Activated gamma-delta T cell treated with anti-CD3 and anti-CD28 coated beads, Interleukin-2, amount 50 U/mL, for 16 hours (primary cell): ENCODE measurements at places on chromosomes 16 and 17.
A peak's percentile ranks its signal among the peaks of the same experiment; 100 is the strongest.

GRCh38 chr16:68920349-68920748, 77.0 kb downstream of the TANGO6 start:
- DNase-seq, result no peak

DNA sequence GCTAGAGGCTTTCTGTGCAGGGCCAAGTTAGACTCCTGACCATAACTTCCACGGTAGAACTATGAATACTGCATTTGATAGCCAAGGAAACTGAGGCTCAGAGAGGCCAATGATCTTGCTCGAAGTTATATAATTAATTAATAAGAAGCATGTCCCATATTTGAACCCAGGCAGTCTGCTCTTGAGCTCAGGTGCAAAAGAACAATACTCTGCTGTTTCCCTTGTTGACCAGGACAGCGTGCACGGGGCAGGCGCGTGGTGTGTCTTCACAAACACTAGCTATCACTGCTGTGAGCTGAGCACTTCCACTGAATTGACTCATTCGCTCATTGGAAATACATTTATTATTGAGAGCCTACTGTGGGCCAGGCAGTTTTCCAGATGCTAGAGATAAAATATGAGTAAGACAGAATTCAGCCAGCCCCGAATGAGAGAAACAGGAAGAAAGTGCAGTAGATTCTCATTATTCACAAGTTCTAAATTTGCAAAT, 1.6 kb downstream of the CHD9 start:
- DNase-seq, result no peak

GRCh38 chr16:73753931-73754330, 542.7 kb upstream of the PSMD7 start:
- DNase-seq, result no peak

- DNase-seq, result no peak
Observed at GRCh38 chr16:15775663-15776304, 81.0 kb downstream of the MYH11 start.

DNA sequence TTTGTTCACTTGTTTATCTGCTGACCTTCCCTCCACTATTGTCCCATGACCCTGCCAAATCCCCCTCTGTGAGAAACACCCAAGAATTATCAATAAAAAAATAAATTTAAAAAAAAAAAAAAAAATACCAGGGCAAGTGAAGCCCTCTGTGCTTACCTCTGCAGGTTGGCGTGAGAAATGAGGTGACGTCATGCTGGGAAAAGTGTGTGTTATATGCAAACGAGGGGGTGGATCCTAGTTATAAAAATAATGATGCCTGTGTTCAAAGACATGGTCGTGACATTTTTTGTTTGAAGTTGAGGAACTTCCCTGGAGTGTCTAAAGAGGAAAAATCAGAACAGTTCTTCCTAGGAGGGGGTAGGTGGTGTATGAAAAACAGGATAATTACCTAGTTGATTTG, 20.2 kb downstream of the TMC7 start:
- DNase-seq, result no peak

DNA sequence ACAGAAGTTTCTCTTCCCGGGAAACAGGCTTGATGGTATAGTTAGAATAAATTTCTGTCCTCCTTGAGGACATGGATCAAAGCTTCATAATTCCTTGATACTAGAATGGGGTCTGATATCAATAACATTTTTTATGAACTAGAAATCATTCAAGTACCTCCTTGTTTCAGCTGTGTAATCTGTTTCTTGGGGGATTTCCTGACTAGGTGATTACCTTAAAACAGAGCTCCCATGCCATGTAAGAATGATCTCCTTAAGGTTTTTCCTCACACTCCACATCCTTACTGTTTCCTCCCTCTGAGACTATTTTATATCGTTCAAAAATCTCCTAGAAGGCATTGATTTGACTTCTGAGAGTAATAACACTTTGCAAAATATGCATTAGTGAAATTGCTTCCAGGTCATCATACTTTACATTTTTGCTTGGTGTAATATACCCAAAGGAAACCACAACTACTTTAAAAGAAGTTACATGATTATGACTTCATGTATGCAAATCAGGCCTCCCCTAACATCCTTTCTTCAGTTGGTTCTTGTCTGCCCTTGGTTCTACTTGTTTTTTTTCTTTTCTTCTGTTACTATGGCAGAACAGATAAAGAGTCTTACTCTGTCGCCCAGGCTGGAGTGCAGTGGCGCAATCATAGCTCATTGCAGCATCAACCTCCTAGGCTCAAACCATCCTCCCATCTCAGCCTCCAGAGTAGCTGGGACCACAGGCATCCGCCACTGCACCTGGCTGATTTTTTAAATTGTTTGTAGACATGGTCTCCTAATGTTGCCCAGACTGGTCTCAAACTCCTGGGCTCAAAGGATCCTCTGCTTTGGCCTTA, 388.8 kb downstream of the ZFHX3 start:
- no peak for DNase-seq

GRCh38 chr17:76398523-76399174, 14.2 kb downstream of the SPHK1 start:
- DNase-seq, result no peak

DNA sequence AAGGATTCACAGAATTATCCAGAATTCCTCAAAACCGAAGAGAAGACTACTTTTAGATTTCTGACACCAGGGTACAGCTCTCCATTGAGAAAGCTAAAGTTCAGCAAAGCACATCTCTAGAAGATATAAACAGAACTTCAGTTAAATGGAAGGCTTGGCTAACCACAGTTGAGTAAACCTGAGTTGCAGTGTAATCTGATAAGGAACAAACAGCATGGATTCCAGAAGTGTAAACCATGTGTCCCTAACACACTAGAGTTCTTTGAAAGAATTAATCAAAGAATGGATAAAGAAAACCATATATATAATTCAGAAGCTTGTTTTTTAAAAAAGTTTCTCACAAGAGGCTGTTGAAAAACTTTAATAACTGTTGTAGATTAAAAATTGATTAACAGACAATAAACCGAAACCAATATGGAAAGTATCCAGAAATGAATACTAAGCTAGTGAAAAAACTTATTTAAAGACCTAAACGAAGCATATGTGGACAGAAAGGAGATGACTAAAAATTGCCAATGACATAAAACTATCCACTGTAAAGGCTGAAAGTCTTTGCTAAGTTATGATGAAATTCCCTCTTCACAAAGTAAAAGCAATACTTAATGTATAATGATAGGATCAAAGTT, 4.3 kb downstream of the RNF43 start:
- no peak for DNase-seq

- no peak for DNase-seq
Observed at GRCh38 chr17:45783593-45784292, 377 bp upstream of the CRHR1 start.

GRCh38 chr16:23403547-23403946, 49.4 kb downstream of the COG7 start:
- DNase-seq, result no peak

- DNase-seq, result no peak
Observed at GRCh38 chr17:79537061-79537460, 73.8 kb downstream of the RBFOX3 start.

- no peak for DNase-seq
Observed at GRCh38 chr16:75319513-75320411, 68.3 kb upstream of the BCAR1 start.

GRCh38 chr16:24013864-24014645, 178.3 kb downstream of the PRKCB start:
- peak; percentile 35 for DNase-seq

DNA sequence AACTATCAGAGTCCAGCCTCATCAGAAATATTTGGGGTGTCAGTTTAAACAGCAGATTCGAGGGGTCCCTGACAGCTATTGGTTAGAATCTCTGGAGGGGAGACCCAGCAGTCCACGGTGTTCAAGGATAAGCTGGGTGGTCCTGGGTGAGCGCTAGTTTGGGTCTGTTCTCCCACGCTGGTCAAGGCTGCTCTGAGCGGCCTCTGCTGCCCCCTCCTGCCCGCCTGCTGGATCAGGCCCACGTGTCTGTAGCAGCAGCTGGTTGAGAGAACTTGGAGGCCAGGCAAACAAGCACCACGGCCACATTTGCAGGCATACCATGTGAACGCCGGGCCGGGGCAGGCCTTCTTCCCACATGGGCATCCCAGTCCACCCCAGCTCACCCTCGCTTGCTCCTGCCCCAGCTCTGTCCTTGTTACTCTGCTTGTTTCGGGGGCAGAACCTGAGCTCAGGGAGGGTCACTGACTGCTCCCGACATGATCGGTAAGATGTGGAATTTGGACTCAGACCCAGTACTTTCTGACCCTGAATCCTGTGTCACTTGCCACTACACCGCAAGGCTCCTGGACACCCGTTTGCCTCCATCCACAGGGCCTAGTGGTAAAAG, 7.4 kb downstream of the FOXF1 start:
- no peak for DNase-seq

- no peak for DNase-seq
Observed at GRCh38 chr17:39777534-39778365, 40.0 kb downstream of the GRB7 start.

DNA sequence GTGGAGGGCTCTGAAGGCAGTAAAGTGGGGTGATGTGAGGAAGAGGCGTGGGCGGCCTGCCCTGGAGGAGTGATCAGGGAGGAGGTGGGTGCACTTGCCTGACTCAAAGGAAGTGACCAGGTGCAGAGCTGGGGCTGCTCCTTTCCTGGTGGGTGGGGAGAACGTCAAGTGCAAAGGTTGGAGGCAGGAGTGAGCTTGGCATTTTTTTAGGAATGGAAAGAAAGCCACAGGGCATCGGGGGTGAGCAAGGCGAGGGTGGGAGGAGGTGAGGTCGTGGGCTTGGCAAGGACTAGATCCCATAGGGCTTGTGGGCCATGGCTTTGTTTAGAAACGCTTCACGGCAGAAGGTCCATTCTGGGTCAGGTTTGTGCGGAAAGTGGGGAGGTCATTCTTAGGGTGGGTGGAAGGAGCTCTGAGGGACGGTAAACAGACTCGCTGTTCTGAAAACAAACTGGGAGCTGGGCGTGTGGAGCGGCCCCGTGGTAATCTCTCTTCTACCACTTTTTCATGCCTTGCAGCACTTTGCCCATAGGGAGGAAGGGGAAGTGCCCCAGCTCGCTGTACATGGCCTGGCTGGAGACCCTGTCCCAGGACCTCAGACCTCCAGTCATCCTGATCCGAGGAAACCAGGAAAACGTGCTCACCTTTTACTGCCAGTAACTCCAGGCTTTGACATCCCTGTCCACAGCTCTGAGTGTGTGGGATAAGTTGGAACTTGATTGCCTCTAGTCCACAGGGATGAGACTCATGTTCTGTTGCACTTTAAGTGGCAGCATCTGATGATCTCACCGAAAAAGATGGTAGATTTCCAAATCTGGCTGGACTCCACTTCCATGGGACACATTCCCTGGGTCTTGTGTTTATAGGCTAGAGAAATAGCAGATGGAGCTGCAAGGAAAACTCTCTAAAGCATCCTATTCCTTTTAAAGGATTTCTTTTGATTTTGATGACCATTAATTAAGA, 18.9 kb upstream of the HERPUD1 start:
- no peak for DNase-seq

GRCh38 chr16:66423177-66423576, 3.9 kb upstream of the BEAN1 start:
- DNase-seq, result no peak

DNA sequence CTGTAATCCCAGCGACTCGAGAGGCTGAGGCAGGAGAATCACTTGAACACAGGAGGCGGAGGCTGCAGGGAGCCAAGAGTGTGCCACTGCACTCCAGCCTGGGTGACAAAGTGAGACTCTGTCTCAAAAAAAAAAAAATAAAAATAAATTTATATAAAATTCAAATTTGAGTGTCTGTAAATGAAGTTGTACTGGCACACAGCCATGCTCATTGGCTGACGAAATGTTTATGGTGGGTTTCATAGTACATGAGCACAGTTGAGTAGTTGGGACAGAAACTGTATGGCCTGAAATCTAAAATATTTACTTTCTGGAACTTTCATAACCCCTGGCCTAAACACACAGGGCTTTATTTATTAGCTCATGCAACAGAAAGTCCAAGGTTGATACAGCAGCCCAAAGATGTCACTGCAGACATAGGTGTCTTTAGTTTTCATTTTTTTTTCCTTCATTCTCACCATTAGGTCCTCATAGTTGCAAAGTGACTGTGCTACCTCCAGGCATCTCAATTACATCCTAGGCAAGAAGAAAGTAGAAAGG, 355.3 kb downstream of the SLC39A11 start:
- DNase-seq, result no peak

DNA sequence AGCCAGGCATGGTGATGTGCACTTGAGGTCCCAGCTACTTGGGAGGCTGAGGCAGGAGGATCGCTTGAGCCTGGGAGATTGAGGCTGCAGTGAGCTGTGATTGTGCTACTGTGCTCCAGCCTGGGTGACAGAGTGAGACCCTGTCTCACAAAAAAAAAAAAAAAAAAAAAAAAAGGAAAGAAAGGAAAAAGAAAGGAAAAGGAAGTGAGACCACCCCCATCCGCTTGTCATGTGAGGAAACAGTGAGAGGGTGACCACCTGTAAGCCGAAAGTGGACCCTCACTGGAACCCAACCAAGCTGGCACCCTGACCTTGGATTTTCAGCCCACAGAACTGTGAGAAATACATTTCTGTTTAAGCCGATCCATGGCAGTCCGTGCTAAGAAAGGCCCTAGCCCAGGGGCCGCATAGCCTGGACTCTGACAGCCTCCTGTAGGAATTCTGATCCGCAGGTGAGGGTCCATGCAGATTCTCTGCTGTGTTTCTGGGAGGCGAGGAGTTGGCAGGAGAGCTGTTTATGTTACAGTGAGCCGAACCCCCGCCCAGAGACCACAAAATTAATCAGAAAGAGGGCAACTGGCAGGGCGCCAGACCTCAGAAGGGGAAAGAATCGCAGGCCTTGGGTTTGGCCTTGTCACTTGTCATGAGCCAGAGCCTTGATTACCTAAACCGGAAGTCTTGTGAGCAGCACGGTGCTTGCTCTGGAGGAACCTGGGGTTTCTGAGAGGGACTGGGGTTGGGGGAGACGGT, 945 bp downstream of the SGSH start:
- DNase-seq, result peak; percentile 93

- DNase-seq, result no peak
Observed at GRCh38 chr17:11997972-11998233, 628 bp upstream of the ZNF18 start.

- no peak for DNase-seq
Observed at GRCh38 chr17:61570118-61570517, 20.9 kb downstream of the NACA2 start.

DNA sequence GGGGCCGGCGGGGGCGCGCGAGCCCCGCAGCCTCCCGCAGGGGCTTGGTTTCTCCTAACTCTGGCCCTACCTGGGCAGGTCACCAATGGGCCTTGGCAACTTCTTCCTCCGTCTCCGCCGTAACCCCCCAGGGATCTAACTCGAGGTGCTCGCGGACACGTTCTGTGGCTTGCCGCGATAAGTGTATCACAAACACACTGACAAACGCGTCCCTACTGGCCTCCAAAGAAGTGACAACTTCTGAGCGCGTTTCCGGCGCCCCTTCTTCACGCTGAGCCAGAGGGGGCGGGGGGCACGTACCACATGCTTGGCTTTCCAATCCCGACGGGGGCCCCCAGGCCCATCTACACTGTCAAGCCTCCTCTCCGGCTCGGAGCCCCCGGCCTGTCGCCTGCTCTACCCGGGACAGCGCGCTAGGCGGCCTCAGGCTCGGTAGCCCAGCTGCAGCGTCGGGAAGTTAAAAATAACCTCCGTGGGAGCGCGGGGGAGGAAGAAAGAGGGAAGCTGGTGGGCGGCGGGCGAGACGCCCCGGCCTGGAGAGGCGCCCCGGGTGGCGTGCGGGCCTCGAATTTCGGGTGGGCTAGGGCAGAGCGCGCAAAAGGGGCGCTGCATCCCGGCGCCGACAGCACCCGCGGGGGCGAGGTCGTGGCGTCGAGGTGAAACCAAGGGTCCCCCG, 725 bp upstream of the SPHK1 start:
- peak; percentile 25 for DNase-seq
